ENCODE measurements at places on chromosomes 4 and X.

DNA sequence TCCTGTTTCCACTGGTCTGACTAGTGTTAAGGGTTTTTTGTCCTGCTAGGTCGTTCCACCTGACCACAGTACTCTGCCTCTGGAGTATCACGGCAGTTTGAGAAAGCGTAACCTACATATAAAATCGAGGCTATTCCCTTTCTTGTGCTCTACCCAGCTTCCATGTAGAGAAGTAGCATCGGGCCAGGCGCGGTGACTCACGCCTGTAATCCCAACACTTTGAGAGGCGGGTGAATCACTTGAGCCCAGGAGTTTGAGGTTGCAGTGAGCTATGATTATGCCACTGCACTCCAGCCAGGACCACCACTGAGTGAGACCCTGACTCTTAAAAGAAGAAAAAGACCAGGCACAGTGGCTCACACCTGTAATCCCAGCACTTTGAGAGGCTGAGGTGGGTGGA, 7.5 kb downstream of the PPEF1 start:
- no peak for DNase-seq

DNA sequence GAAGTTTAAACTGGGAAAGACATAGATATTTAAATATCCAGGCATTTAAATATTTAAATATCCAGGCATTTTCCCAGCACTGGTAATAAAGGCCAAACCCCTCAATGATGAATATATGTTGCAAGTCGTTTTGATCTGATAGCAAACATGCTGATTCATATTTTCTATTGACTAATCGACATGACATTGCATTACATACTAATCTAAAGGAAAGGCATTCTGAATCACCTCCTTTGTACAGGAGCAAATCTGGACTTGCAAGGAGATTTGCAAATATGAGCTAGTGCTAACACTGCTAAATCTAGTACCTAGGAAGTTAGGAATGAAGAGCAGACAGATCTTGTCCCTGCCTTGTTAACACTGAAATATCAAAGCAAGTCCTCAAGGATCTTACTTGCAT, 207.3 kb downstream of the SLC7A11 start:
- no peak for DNase-seq

GRCh38 chr4:44845309-44845708, 119.0 kb upstream of the GNPDA2 start:
- DNase-seq: no peak

GRCh38 chr4:90857081-90857820, 730.1 kb downstream of the CCSER1 start:
- DNase-seq: no peak

- DNase-seq: no peak
These were observed 18.6 kb downstream of the CLCN4 start for GRCh38 chrX:10175319-10175871.

DNA sequence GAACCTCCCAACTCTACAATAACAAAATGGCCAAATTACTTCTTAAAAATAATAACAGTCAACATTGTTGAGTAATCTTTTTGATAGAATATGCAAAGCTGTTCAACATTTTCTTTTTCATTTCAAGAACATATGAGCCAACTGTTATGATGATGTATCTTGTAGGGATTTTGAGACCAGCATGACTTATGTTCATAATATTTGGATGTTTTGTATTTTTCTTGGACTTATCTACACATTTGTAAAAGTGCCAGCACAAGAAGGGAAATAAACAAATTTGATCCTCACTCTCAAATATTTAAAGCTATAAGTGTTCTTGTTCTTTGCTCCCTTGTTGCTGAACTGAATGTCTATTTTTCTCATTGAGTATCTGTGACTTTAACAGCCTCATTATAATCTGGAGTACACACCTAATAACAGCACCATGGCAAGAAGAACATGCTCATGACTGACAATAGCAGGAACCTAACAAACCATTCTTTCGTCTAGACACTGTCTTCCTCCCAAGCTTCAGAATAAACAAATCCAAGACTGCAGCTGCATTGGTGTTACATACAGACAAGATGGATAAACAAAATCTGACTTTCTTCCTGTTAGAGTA, 1049.7 kb downstream of the FAT4 start:
- DNase-seq: no peak

DNA sequence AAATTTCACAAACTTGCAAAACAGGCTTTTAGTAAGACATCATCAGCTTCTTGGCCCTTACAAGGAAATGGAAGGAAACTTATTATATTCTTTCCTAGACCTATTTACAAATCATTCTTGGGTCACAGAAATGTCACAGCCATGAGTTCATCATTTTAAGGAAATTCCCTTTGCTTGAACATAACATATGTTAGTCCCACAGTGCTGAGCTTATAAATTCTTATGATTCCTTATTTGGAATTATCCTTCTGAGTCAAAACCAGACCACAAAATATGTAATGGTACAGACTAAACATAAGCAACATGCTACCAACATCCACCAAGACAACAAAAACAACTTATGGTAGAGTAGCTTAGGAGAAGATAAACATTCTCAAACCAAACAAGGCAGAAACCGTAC, 236.9 kb upstream of the CTSO start:
- DNase-seq: no peak

- no peak for DNase-seq
These were observed 177.6 kb upstream of the GLRA2 start for GRCh38 chrX:14351611-14352303.

- DNase-seq: no peak
These were observed 1295.8 kb upstream of the AGA start for GRCh38 chr4:178738026-178738425.

DNA sequence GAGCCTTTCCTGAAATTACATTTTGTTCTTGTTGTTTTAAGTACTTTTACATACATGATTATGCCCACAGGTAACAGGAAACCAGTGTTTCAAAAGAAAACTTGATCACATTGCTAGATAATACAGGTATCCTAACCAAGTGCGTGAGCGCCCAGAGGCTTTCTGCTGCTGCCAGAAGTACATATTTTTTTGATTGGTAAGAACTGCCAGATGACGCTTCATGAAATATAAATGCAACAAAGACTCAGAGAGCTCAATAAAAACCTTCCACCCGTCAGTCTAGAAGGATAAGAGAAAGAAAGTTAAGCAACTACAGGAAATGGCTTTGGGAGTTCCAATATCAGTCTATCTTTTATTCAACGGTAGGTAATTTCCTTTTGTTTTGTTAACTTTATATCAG, at the start of gene EPGN:
Gene EPGN, plus strand, starts transcription at position 256 of the 400 bp plus-strand sequence. Its CDS starts 64 bp downstream, at position 320.
- DNase-seq: no peak

GRCh38 chrX:134241960-134242619, 5.1 kb downstream of the CCDC160 start:
- DNase-seq: no peak

DNA sequence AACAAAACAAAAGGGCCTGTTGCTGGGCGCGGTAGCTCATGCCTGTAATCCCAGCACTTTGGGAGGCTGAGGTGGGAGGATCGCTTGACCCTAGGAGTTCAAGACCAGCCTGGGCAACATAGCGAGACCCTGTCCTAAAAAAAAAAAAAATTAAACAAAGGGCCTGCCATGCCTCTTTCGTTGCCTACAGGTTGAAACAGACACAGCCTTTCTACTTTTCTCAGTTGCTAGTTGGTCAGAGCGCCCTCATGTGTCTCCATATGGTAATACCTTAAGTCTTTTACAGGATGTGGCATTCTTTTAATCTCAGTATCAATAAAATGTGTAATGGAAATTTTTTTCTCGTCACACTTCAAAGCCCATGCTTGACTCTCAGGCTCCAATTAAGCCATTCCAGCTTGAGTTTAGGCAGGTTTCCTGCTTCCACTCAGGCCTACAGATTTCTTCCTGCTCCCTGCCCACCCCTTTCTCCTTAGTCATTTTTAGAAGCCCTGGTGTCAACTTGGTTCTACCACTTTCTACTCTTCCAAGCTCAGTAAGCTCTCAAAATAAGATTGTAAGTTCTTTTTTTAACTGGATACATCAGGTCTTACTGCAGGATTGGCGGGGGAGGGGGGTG, 4.6 kb upstream of the SOWAHD start:
- no peak for DNase-seq
